ENCODE measurements at places on chromosomes 12 and 14.
A peak's percentile ranks its signal among the peaks of the same experiment; 100 is the strongest.

DNA sequence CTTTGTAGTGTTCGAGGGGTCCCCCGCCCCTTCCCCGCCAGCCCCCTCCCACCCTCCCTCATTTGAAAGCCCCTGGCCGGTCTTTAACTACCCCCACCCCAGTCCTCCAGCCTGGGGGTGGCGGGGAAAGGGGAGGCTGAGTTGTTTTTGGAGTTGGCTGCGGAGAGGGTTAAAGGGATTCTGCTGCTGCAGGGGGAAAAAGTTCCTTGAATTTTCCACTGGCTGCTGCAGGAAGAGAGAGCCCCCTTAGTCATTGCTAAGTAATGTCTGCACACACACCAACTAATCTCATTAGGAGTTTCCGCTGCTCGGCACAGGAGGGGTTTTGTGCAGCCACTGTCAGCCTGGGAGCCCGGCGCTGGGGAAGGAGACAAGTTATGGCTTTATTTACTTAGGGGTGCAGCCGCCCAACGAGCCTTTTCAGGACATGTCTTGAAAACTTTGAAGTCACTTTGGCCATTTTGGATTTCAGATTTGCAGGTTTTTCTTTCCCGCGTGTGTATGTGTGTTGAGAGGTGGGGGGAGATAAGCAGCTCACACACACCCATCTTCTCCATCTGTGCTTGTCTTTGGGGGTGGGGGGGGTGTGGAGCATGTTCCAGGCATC is 1.8 kb downstream of the ELK3 start:
- no peak for DNase-seq

DNA sequence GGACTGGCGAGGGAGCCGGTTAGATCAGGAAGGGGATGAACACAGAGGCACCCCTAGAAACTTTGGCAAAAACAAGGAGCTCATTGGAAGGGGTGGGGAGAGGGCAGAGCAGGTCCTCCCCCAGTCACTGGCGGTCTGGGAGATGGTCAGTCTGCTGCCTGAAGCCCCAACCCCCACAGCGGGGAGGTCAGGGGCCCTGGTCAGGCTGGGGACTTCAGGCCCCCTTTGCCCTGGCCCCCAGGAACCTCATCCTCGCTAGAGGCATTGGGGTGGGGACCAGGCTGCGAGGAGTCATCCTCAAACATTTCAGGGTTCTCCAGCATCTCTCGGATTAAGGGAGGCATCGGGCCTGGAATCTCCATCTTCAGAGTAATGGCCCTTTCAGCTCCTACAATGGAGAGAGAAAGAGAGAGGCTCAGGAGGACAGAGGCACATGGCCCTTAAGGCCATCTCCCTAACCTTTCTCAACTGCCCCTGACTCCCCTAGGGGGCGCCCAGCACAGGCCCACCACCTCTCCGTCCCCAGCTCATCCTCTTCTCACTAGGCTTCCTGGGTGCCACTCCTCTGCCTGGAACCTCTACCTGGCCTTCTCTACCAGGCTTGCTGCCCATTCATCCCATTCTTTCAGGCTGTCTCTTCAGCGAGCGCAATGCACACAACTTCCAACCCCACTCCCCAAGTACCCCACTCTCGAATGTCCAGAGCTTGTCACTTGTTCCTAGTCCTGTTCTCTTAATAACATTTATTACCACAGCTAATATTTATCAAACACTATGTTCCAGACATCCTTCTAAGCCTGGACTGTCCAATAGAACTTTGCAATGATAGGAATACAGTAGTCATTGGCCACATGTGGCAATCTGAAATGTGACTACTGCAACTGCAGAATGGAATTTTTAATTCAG is 4.7 kb upstream of the ITGB7 start:
- DNase-seq = no peak

DNA sequence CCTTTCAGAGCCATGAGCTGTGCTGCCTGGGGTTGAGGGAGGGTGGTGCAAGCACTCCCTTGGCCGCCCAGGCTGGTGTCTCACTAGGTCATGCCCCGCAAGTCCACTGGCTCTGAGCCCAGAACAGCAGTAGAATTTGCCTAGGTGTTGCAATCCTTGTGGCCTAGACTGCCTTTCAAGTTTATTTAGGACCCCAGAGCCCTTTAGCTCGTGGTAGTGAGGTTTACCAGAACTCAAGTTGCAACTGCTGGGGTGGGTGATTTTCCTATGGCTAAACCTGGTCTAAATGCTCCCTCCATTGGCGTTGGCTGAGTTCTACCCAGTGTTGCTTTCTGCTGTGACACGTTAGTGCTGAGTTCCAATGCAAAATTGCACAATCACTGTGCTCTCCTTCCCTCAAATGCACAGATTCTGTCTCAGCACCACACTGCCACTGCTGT is 287.2 kb downstream of the BCAT1 start:
- DNase-seq = no peak

GRCh38 chr12:95326445-95326844 is 108.8 kb downstream of the VEZT start:
- DNase-seq = no peak

DNA sequence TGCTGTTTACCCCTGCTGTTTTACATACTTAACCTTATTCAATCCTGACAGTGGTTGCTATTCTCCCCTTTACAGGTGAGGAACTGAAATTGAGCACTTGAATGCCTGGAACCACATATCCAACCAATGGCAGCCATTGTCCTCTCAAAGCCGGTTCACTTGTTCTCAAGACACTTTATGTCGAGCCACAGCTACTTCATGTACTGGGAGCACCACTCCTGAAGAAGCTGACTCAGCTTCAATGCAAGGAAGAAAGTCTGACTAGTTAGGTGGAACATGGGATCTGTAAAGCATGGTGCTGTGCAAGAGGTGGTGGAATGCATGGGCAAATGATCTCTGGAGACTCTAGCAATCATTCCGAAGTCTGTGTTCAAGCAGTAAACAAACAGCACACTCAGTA is 113.9 kb upstream of the CPM start:
- DNase-seq = no peak

DNA sequence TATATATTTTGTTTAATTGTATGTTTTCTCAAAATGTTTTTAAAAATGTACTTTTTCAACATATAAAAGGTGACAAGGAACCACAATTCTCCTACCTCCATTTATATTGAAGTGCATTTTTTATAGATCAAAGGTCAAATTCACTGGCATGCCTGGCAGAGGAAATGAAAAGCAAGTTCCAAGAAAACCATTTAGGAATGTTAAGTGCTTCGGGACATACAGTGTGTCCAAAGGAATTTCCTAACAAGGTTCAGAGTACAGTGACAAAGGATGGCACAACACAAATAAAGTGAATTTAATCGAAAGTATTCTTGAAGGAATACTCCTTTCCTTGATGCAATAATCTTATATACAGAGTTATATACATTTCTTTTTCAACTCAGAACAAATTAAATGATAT is 242.3 kb downstream of the CCER1 start:
- no peak for DNase-seq

GRCh38 chr14:89576145-89576927 is 159.3 kb upstream of the FOXN3 start:
- no peak for DNase-seq

GRCh38 chr12:94961911-94962310 is 41.6 kb downstream of the NDUFA12 start:
- no peak for DNase-seq

GRCh38 chr14:24441904-24442239 is 704 bp downstream of the SDR39U1 start:
- no peak for DNase-seq

DNA sequence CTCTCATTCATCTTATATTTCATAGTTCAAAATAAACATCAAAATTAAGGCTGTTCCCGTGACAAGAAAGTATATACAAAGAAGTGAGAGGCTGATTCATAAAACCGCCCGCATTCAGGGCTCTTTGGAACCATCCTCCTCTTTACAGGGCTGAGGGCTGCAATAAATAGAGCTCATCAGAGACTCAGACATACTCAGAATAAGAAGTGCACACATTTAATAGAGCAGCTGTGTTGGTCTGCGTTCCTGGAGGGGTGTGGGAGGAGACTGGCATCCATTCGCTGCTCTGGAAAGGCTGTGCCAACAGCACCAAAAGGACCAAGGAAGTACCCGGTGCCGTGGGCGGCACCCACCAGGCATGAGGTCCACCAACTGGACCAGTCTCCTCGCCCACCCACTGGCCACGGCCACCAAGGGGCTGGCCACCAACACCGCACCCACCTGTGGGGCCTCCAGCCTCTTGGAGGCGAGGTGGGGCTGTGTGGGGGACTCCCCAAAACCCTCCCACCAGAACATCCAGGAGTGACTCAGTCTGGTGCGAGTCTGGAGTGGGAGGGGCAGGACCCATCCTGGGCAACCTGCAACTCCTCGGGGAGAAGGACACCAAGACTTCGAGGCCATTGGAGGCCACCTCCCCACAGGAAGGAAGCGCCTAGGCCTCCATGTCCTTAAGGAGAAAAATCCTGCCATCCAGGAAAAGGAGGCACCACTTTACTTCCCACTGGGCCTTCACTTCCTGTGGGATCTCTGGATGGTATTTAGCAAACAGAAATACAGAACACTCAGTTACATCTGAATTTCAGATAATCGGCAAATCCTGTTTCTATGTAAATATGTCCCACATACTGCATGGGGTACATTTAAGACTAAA is 32.7 kb downstream of the VCPKMT start:
- no peak for DNase-seq

DNA sequence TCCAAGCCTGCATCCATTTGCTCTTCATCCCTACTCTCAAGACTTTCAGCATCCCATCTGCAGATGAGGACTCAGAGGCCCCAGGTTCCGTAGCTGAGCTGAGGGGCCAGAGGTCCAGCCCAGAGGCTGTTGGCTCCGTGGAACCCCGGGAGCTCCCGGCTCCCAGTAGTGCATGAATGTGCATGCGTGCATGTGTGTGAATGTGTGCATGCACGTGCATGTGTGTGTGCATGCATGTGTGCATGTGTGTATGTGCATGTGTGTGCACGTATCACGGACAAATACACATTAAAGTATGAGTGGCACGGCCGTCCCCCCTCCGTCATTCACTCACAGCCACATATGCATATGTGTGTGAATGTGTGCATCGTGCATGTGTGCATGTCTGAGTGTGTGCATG is 149.9 kb downstream of the KIF26A start:
- peak; percentile 31 for DNase-seq

GRCh38 chr14:76617440-76617839 is 143.8 kb upstream of the VASH1 start:
- DNase-seq = no peak

GRCh38 chr14:105842105-105842504 is 315.7 kb downstream of the TMEM121 start:
- DNase-seq = no peak

- DNase-seq = no peak
Measured at GRCh38 chr14:64683264-64683663, 21.0 kb upstream of the PLEKHG3 start.

- DNase-seq = no peak
Measured at GRCh38 chr14:87901236-87901635, 91.7 kb downstream of the GALC start.

- DNase-seq = no peak
Measured at GRCh38 chr12:65605019-65605418, 219.3 kb upstream of the HMGA2 start.

GRCh38 chr14:89310211-89310610 is 106.8 kb downstream of the FOXN3 start:
- no peak for DNase-seq

GRCh38 chr14:104171029-104171697 is 32.8 kb downstream of the KIF26A start:
- no peak for DNase-seq
